H9 (cell line): ENCODE measurements at places on chromosomes 5 and 9.

GRCh38 chr5:170907758-170908157 is 45.9 kb downstream of the RANBP17 start:
- DNase-seq: no peak

DNA sequence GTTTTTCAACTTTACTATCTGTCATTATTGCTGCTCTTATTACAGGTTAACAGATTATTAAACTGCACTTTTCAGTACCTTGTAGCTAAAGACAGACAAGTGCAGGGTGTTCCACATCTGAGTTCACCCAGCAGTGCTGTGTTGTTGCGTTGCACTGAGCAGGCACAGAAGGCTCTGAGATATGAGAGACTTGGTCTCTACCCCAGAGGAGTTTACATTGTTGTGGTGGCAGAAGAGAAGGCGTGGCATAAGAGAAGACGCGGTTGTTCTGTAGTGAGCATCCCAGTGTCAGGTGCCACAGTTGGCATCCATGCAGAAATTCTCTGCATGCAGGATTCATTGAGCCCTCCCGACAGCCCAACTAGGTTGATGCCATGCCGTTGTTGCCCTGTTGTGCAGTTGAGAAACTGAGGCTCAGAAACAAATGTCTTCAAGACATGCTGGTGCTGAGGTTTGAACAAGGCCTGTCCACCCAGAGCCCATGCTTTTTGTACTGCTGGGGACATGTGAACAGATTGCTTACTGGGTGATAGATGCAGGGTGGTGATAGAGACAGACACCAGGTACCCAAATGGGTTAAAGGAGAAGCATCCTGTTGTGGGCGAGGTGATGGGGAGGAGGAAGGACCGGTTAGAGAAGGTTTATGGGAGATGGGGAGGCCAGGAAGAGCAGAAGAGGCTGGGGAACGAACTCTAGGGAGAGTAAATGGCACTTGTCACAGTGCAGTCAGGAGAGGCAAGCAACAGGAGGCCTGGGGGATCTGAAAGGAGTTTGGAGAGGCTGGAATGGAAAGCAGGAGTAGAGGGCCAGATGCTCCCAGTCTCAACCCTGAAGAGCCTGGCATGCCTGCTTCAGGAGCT is 8.2 kb downstream of the ABL1 start:
- no peak for DNase-seq

GRCh38 chr5:91541696-91542095 is 158.6 kb upstream of the ARRDC3 start:
- DNase-seq: no peak

DNA sequence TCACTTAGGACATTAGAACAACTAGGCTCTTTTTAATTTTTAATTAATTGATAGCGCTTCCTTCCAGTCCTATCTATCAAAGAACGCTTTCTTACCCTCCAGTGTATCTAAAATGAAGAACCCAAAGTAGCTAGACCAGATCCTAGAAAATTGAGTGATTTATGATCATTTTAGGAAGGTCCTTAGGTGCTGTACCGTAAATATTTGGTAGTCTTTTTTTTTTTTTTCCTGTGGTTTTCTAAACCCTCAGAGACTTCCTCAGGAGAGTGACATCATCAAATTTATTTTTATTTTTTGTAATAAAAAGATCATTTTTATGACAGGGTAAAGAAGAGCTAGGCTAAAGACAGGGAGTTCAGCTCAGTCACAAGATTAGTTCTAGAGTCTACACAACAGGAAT is 197.4 kb downstream of the WDR70 start:
- DNase-seq: no peak

GRCh38 chr9:130824643-130825350 is 10.3 kb upstream of the ABL1 start:
- DNase-seq: peak; percentile 66

- no peak for DNase-seq
Observed at GRCh38 chr5:116395226-116395625, 179.4 kb downstream of the SEMA6A start.

- no peak for DNase-seq
Observed at GRCh38 chr5:89572696-89573095, 689.7 kb upstream of the MEF2C start.

- no peak for DNase-seq
Observed at GRCh38 chr9:134871697-134872340, 8.8 kb upstream of the FCN2 start.

DNA sequence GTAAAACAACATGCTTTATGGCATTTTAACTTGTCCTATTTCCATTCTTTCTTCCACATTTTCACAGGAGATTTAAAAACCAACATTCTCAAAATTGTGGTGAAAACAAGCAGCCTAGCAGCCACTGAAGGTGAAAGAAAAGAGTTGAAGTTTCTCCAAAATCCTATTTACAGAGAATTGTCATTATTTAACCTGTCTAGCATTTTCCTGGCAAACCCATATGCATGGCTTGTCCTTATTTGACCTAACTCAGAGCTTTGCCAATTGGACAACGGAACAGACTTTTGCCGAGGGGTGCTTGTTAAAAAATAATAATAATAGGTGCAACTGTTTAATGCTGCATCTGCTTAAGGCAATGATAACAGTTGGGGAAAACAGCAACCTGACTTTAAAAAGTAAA is 80.4 kb upstream of the PCSK5 start:
- no peak for DNase-seq

DNA sequence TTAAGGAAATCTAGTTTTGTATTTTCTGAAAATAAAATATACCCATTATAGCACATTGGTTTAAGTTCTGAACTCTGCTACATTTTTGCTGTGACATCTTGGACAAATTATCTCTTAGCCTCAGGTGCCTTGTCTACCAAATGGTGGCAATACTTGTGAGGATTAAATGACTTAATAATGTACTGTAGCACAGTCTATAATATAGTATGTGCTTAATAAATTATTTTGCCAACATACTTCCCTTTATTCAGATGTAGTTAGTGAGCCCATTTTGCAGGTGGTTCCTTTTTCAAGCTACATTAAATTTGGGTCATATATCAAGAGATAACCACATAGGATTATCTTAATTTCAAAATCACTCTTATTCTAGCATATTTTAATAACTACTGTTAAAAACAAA is 3.2 kb downstream of the ETF1 start:
- no peak for DNase-seq

DNA sequence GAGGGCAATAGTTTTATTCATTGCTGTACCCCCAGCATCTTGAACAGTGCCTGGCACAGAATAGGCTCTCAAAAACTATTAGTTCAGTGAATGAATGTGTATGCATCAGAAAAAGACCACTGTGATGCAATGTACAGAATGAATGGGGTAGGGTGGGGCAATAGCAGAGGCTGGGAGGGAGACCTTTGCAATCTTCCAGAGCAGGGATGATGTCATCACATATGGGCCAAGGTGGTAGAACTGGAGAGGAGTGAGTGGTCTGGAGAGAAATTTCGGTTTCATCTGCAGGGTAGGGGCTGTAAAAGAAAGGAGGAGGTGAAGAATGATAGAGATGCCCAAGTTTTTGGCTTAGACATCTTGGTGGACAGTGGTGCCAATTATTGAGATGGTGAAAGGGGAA is 23.4 kb upstream of the ARAP3 start:
- DNase-seq: no peak

DNA sequence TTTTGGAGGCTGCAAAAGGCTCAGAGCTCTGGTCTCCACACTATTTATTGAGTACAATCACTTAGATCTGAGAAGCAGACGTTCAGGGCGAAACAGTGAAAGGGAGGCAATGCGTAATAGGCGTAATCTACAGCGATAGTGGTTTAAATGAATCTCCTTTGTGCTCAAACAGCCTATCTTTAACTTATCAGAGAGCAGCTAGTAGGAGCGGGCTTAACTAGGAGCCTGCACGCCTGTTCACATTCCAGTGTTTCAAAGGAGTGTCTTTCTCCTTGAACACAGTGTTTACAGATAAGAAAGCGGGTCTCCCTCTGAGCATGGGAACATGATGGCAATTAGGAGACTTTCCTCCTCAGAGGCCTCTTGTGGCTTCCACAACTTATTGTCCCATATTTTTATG is 49.4 kb downstream of the AP3B1 start:
- no peak for DNase-seq

DNA sequence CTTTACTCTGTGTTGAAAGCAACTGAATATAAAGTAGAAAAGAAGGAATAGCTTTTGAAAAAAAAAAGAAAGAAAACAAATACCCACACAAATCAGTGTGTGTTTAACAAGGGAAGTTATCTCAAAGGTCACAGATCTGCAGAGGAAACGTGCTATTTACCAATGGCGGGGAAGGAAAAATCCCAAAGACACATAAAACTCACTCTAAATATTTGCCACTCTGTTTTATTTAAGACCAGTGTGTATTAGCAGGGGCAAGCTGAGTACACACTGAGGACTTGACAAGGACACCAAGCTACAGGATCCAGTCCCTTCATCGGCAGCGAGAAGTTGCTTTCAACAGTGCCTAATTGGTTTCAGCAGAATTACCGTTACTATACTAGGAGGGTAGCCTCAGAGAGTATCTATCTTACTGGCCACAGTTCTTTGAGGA is 252.5 kb downstream of the DEPDC1B start:
- DNase-seq: no peak

DNA sequence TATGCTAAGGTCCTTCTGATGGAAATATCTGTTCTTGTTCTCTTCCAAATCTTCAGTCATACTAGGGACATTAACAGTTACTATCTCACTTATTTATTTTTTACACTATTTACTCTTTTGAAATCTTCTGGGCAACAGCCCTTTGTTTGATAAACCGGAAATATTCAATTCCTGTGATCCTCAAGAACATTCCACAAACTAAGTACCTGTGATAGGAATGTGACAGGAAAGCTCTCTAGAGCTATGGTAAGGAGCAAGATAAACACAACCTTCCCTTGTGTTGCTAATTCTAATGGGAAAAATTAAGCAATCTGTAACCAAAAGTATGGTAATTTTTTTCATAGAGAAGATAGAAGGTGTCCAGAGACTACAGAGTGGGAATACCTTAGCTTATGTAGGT is 22.0 kb upstream of the ANKRD34B start:
- DNase-seq: no peak

- DNase-seq: no peak
Observed at GRCh38 chr5:143445776-143446175, 42.3 kb upstream of the NR3C1 start.

DNA sequence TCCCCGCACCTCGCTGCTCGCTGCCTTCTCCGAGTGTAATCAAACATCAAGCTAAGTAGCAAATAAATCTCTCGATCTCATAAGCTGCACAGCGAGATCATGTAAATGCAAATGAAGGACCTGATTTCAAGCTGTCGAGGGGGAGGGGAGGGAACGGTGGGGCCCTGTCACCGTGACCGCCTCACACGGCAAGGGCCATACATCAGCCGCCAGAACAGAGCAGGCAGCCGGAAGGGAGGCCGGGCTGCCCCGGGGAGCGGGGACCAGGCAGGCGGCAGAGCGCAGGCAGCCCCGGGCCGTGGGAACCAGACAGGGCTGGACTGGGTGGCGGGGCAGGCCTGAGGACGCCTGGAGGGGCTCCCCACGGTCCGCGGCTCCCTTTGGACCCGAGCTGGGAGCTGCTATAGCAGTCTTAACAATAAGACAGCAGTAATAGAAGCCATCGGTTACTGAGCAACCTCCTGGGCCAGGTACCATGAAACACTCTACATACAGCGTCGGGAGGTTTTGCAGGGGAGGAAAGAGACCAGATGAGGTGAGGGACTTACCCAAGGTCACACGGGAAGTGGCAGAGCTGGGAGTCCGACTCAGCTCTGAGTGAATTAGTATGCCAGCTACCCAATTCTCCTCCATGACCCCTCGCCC is 76.8 kb downstream of the CFAP77 start:
- DNase-seq: no peak

- no peak for DNase-seq
Observed at GRCh38 chr5:93708442-93708841, 33.0 kb downstream of the POU5F2 start.

GRCh38 chr5:94893412-94894135 is 275.1 kb downstream of the SLF1 start:
- no peak for DNase-seq

GRCh38 chr9:129523943-129524581 is 96.8 kb downstream of the C9orf50 start:
- DNase-seq: no peak

DNA sequence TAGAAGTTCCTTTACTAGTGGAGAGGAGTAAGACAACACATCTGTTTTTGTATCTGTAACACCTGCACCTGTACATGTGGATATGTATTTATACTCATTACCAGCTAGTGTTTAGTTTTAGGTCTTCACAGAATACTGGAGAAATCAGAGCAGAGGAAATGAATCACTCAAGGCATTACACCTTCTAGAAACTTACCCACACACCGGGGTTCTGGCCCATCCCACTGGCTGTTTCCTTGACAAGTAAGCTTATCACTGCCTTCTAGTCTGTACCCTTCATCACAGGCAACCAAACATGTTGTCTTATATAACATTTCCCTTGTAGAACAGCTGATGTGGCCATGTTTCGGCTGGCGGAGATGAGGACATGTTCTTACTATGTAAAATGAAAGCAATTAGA is 76.7 kb downstream of the SVEP1 start:
- DNase-seq: no peak

DNA sequence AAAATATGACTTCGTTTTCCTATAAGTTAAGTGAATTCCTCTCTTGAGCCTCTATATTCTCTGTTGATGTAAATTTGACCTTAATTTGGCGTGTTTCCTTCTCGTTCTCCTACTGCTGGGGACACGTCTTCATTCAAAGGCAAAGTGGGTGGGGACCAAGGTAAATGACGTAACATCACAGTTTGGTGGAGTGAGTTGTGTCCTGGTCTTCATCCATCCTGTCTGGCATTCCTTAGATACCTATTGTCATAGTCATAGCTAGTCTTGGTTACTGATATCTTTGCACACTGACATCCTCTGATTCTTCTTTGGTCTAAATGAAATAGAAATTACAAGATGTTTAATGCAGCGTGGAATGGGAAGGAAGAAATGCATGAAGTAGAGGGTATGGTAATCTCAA is 108.5 kb downstream of the NNT start:
- DNase-seq: no peak

- DNase-seq: no peak
Observed at GRCh38 chr9:114518599-114519022, 13.3 kb upstream of the WHRN start.

GRCh38 chr9:127495884-127496555 is 44.7 kb downstream of the LRSAM1 start:
- DNase-seq: no peak

- no peak for DNase-seq
Observed at GRCh38 chr5:144511580-144512072, 341.0 kb downstream of the KCTD16 start.

GRCh38 chr9:130981756-130982137 is 27.2 kb upstream of the LAMC3 start:
- DNase-seq: no peak

DNA sequence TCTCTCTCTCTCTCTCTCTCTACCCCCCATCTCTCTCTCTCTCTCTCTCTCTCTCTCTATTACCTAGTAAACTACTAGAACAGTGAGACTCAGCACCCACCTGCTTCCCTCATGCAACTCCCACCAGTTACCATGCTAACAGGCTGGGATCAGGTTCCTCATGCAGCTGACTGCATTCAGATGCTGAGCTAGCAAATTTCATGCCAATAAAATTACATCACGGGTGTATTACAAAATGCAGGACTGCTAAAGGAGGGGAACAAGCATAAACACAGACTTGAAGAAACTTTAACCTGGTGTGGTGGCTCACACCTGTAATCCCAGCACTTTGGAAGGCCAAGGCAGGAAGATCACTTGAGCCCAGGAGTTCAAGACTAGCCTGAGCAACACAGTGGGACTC is 76.0 kb downstream of the CEMIP2 start:
- DNase-seq: no peak

GRCh38 chr5:57468481-57469163 is 14.0 kb downstream of the ACTBL2 start:
- no peak for DNase-seq

GRCh38 chr5:84436866-84437265 is 52.2 kb upstream of the EDIL3 start:
- no peak for DNase-seq
